Activated CD8-positive, alpha-beta T cell treated with anti-CD3 and anti-CD28 coated beads for 36 hours (primary cell): ENCODE measurements at places on chromosomes 5 and 9.

GRCh38 chr9:122179054-122179689, 19.5 kb downstream of the MORN5 start:
- DNase-seq, result no peak

DNA sequence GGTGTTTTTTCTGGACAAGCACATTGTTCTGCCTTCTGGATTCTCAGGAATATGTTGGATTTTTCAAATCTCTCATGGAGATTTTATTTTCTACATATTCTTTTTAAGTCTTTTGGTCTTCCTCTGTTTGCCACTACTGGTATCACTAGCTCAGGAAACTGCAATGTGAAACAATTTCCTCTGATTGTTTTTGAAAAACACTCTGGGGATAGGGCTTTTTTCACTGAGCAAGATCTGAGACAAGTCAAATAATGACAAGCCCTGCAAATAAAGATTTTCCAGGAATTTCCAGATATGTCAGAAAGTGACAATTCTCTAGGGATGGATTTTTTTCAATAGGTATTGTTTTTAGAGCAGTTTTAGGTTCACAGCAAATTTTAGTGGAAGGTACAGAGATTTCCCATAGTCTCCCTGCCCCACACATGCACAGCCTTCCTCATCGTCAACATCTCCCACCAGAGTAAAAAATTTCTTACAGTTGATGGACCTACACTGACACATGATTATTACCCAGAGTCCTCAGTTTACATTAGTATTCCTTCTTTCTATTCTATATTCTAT, 86.9 kb upstream of the TMEM161B start:
- no peak for DNase-seq

DNA sequence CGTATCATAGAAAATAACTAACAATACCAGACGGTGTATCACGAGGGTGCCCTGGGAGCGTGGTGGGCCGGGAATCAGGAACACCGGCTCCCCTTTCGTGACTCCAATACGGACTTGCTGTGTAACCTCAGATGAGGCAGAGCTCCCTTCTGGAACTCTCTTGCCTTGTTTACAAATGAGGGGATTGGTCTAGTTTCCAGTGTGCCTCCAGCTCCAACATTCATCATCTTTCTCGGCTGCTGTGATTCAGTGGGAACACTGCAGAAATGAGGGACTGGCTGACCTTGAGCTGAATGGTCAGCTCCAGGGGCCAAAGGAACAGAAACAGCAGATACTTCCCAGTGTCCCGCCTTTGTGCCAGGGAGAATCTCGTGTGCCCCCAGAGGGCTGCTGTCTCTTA, 22.6 kb upstream of the TGFBI start:
- DNase-seq, result no peak

- no peak for DNase-seq
These were observed 3.5 kb upstream of the ACTBL2 start for GRCh38 chr5:57486027-57486602.

DNA sequence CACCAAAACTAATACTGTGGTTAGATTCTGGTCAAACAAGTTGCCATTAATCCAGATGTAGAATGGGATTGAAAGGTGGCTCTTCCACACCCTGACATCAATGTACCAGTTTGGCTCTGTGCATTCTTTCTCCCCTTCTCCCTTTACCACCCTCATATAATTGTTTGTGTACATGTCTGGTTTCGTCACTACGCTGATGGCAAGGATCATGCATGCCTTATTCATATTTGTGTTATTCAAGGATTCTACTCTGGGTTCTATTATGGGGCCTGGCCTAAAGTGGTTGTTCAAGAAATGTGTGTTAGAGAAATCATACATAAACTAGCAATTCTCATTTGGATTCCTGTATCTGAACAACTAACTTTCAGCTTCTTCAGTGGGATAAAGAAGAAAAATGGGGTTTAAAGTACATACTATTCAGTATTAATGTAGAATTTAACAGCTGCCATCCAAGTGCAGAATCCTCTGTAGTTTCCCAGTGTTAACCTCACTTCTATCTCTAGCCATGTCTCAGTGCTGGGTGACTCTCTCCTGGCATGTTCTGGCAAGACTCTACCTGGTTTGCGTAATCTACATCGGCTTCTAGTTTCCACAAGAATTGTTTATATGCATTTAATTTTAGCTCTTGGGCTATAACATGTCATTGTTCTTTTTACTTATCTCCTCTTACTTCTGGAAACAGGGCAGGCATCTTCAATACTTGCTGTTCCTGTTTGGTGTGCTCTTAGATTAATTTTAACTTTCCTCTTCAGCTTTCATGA, 27.9 kb upstream of the CDKN2B start:
- no peak for DNase-seq

DNA sequence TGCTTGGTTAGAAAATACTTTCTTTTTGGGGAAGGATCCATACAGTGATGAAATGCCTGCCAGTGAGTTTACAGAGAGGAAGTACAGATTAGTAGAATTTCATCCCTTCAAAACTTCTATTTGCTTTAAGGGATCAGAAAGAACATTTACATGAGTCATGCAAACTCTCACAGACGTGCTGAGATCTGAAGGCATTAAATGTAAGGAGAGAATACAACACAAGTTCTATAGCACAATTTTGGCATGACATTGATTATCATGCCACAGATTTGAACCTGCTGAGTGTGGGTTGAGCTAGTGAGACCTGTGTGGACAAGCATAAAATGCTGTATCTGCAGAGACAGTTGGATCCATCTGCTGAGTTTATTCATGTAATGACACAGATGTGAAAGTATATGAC, 613.6 kb upstream of the SEMA6A start:
- no peak for DNase-seq
